ENCODE measurements at places on chromosomes 5 and 9. TPM values are rescaled to one million over a fixed set of nuclear protein-coding genes. Genes with fewer than 3 reads are reported as not detected.

Gene FOXE1
- not detected for total RNA-seq

Gene CDH18
- 6.4 TPM for total RNA-seq

Gene DMRT2
- not detected for total RNA-seq

Gene SOWAHA
- 4.7 TPM for total RNA-seq

Gene SPINK7
- not detected for total RNA-seq

Gene C9orf50
- not detected for total RNA-seq

Gene PCDHGC3
- total RNA-seq, result 45.7 TPM

Gene CCNI2
- total RNA-seq, result under 0.01 TPM

Gene ITGA2
- total RNA-seq, result 3.7 TPM

Gene CD72
- 0.49 TPM for total RNA-seq

Gene TMEM215
- 0.25 TPM for total RNA-seq

Gene LCN9
- total RNA-seq, result not detected

Gene ZNF608
- 80.9 TPM for total RNA-seq

Gene NME5
- 11.8 TPM for total RNA-seq

Gene CYLC2
- not detected for total RNA-seq

Gene PTGS1
- total RNA-seq, result 0.49 TPM

Gene NOP16
- 5.7 TPM for total RNA-seq

Gene PRSS3
- 0.25 TPM for total RNA-seq

Gene MSMP
- total RNA-seq, result not detected

Gene TSLP
- total RNA-seq, result under 0.01 TPM

Gene SLC25A2
- total RNA-seq, result not detected

Gene ITK
- not detected for total RNA-seq

Gene NIPAL4
- total RNA-seq, result not detected

Gene C1QTNF2
- total RNA-seq, result 1.7 TPM

Gene TRPM3
- total RNA-seq, result 22.1 TPM

Gene ECM2
- 5.2 TPM for total RNA-seq

Gene AHRR
- 2.0 TPM for total RNA-seq

Gene ADRB2
- 0.74 TPM for total RNA-seq

Gene ZNG1A
- 38.4 TPM for total RNA-seq

Gene RANBP6
- 50.2 TPM for total RNA-seq

Gene SOHLH1
- total RNA-seq, result not detected

Gene RNF208
- 1.7 TPM for total RNA-seq

Gene RUFY1
- 20.2 TPM for total RNA-seq

Data from temporal lobe (tissue), 4 donors.